ENCODE measurements at places on chromosomes 3 and 15. TPM values are rescaled to one million over a fixed set of nuclear protein-coding genes. Genes with fewer than 3 reads are reported as not detected.

The CNTN6 gene
- total RNA-seq: 0.59 TPM

The NEIL1 gene
- total RNA-seq: 5.5 TPM

The NR2E3 gene
- total RNA-seq: under 0.01 TPM

The GALNT15 gene
- total RNA-seq: 9.5 TPM

The GABRA5 gene
- 5.7 TPM for total RNA-seq

The RAD51 gene
- total RNA-seq: 4.8 TPM

The CALML4 gene
- 0.30 TPM for total RNA-seq

The GRK7 gene
- total RNA-seq: 0.05 TPM

The SENP7 gene
- 8.9 TPM for total RNA-seq

The CHL1 gene
- total RNA-seq: not detected

The CPLX3 gene
- total RNA-seq: not detected

The ADAMTSL3 gene
- under 0.01 TPM for total RNA-seq

The GOLGA8J gene
- total RNA-seq: not detected

Data from smooth muscle cell of the umbilical artery (primary cell).